Hematopoietic multipotent progenitor cell treated with erythropoietin and hydrocortisone succinate and interleukin-3 and kit ligand, for 15 days (in vitro differentiated cells): ENCODE measurements at places on chromosomes 1 and 21.

DNA sequence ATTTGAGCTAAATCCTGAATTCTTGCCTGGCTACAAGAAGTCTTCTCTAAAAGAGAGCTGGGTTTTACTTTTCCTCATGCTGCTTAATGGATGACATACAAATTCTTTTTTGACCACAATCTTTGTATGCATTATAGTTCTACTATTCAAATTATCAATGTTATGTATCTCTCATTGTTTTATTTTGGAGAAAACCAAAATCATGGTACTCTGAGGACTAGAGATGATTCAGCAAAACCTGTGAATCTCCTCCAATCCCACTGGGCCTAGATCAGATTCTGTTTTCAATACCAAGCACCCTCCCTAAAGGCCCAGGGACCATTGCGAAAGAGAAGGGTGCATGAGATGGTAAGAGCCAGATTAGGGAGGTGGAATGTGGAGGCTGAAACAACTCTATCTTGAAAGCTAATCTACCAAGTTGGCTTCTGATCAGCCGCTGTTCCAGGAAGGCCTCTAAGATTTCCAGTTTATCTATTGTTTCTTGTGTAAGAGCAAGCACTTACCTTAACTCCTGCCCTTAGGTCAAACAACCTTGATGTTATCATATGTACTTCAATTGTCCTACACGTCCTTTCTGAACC lies 547.2 kb downstream of the PLPP3 start:
- DNase-seq, result no peak

- DNase-seq, result no peak
Measured at GRCh38 chr1:112110031-112110430, 120.6 kb upstream of the KCND3 start.

GRCh38 chr1:230772457-230773395 lies 25.5 kb downstream of the CAPN9 start:
- no peak for DNase-seq

DNA sequence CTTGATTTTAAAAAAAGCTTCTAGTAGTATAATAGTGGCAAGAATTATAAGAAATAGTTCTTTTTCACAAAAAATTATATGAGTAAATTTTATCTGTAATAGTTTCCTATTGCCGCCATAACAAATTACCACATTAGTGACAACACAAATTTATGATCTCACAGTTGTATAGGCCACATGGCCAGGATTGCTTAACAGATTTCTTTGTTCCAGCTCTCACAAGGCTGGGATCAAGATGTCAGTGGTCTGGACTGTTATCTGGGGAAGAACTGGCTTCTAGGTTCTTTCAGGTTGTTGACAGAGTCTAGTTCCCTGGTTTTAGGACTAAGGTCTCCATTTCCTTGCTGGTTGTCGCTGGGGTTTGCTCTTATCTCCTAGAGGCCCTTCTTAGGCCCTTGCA lies 236.4 kb downstream of the USP25 start:
- no peak for DNase-seq

DNA sequence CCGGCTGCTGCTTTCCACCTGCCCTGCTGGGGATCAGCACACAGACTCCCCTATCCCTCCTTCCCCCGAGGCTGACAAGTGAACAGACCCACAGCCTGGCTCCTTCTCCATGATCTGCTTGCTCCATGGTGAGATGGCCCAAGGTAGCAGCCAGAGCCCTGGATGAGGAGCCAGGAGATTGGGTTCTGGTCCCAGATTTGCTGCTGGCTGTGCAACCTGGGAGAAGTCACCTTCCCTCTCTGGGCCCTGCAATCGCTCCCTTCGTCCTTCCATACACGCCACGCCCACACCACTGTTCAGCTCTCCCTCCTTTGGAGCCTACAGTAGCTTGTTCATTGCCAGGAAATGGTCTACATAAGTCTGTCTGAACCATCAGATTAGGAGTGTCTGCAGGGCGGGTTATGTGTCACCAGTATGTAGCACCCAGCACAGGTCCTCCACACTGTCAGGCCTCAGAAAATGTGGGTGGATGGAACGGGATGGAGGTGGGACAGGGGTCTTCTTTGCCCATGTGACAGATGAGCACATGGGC lies 9.2 kb upstream of the EPHA8 start:
- DNase-seq, result no peak
